NCI-H1694 (cell line): ENCODE measurements at places on chromosomes 5 and 9.

DNA sequence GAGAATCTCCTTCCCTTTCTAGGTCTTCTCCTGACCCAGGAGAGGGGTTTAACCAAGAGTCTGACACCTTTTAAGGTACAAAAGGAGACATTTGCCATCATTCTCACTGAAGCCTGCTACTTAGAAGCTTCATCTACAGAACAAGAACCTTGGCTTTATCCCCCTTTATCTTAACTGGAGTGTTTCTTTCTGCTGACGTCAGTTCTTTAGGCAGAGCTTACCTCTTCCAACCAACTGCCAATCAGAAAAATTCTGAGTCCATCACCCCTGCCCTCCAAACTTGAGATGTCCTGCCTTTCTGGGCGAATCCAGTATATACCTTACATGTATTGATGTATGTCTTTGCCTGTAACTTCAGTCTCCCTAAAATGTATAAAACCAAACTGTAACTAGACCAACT lies 37.2 kb downstream of the PLEKHG4B start:
- no peak for DNase-seq

- no peak for DNase-seq
These were observed 90.8 kb downstream of the LHX2 start for GRCh38 chr9:124102363-124102762.

GRCh38 chr5:128052780-128053179 lies 30.8 kb upstream of the SLC12A2 start:
- no peak for DNase-seq

DNA sequence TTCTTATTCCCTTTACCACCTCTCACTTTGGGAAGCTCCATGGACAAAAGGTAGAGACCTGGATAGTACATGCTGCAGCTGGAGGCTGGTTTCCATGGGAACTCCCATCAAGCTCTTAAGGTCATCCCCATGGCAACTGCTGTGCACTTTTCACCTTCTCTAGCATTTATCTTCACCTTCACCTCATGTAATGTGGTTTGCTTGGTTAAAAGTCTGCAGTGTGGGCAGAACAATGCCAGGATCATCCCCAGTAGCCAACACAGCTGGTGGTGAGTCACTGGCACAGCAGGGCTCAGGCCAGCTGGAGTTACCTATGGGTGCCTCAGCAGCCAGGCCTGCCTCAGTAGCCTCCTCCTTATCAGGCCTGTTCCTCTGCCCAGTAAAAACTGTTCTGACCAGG lies 210.5 kb downstream of the GRIA1 start:
- no peak for DNase-seq

DNA sequence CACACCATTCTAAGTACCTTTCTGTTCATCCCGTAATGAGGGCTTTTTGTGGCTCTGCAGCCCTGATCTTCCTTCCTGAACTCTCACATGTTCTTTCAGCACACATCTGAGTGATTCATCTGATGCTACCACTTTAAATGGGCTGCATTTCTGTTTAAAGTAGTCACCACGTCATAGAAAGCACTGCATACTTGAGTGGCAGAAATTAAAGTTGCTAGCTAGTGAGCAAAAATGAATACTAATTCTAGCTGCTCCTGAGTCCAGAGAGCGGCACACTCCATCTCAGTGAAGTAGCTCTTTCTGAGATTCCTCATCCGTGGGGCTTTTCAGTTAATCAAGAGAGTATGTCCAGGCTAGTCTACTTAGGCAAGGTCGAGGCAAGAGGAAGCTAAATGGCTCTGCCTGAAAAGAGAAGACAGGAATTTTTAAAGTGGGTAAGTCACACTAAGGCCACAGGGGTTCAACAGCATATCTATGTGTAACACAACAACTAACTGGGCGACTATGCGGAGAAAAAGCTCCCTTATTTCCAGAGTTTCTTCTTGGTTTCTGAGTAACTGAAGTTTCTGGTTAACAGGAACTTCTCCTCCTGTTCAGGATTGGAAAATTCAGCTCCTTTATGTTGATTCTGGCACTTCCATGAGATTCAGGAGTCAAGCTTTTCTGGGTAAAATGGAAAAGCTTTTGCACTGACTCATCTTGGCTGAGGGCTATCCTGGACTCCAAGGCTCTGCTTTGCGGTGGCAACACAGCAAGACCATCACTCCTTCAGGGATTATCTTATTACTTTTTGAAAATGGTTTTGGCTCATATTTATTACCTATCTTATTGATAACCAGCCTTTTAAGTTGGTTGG lies 109.5 kb downstream of the TAF11L14 start:
- no peak for DNase-seq

DNA sequence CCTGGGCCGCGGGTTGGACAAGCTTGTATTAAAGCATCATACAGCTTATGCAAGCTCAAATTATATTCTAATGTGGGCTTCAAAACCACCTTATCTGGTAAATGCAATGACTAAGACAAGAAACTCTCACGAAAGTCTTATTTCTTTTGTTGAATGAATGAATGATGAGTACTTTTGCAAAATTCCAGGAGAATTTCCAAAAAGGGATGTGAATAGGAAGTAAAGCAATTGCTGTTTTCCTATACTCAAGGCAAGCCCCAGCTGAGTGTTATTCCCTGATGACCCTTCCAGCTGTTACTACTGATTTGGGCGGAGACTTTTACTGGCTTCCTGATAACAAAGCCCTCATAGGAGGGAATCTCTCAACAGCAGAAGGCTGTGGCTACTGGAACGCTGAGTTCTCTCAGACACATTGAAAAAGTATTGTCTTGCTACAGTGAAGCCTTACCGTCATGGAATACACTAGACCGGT lies 162.8 kb downstream of the SREK1 start:
- no peak for DNase-seq

- no peak for DNase-seq
These were observed 96.3 kb downstream of the PCDH1 start for GRCh38 chr5:141781910-141782309.

DNA sequence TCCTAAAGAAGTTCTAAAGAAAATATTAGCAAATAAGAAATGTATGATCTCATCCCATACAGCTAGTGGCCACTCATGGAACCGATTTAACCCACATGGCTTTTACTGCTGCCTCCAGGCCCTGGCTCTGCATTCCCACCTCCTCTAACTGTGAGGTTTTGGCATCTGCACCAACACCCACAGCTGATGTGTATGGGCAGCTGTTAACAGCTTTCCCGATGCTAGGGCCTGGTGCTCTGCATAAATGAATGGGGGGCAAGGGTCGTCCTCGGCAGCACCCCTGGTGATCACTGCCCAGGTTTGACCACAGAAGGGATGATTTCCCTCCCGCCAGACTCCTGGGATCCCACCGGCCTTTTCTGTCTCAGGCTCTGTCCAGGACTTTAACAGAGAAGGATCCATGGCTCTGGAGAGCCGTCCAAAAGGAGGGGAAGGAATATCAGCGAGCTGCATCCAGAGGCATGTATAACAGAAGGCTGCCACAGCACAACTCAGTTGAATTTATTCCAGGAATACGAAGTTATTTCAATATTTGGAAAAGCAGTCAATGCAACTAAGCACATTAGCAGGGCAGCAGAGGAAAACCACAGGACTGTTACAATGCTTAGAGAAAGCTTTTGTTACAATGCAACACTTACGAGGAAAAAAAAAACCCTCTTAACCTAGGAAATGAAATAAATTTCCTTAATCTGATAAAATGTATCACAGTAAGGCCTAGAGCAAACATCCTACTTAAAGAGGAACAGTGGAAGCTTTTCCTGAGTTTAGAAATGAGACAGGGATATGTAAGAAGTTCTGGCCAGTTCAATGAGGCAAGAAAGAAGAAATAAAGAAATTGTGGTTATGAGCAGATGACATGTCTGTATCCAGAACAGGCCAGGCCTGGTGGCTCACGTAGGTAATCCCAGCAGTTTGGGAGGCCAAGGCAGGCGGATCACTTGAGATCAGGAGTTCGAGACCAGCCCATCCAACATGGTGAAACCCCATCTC lies 63.1 kb downstream of the NACC2 start:
- no peak for DNase-seq

DNA sequence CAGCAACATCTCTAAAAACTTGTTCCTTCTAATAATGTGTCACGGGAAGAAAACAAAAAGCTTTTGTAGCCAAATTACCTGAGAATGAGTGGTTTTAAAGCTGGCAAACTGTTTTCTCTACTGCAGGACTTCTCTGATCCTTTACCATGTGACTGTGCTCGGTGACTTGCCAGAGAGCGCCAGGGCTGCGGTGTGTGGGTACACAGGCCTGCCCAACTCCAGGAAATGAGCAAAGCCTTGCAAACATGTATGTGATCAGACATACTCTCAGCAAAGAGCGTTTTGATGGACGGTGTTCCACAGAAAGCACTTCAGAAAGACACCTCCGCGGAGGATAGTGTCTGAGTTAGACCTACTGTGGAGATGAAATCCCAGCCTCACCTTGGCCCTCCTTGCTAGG lies 157.3 kb downstream of the SPOCK1 start:
- no peak for DNase-seq

DNA sequence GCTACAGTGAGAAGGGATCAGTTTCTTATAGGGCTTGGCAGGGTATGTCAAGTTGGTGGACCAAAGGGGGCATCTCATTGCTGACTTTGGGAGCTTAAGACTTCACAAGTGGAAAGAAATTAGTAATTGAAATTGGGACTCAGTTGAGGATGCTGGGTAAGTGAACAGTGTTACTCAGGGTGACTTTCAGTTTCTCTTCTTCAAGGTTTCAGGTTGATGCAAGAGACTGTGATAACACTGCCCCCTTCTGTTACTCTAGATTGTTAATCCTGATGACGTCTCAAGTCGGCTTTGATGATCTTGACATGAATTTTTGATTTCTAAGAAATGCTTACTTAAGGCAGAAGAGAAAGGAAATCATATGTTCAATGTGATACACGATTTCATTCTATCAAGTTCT lies 21.3 kb downstream of the KCTD16 start:
- no peak for DNase-seq

- no peak for DNase-seq
These were observed 28.5 kb upstream of the SLC6A3 start for GRCh38 chr5:1473746-1474145.

DNA sequence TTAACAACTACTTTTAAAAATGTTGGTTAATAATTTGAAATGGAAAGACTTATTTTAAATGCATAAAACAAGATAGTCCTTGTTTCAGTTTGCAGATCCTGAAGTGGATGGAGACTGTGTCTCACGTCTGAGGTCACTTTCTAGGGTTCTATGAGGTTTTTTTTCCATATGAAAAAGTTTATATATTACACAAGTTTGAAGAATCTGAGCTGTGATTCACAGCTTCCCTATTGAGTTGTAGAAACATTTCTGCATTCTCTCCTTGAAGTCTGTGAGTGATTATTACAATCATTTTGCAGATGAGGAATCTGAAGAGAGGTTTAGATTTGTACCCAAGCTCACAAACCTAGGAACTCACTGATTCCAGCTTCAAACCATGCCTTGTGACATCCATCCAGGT lies 442.5 kb upstream of the KLF4 start:
- DNase-seq, result no peak

DNA sequence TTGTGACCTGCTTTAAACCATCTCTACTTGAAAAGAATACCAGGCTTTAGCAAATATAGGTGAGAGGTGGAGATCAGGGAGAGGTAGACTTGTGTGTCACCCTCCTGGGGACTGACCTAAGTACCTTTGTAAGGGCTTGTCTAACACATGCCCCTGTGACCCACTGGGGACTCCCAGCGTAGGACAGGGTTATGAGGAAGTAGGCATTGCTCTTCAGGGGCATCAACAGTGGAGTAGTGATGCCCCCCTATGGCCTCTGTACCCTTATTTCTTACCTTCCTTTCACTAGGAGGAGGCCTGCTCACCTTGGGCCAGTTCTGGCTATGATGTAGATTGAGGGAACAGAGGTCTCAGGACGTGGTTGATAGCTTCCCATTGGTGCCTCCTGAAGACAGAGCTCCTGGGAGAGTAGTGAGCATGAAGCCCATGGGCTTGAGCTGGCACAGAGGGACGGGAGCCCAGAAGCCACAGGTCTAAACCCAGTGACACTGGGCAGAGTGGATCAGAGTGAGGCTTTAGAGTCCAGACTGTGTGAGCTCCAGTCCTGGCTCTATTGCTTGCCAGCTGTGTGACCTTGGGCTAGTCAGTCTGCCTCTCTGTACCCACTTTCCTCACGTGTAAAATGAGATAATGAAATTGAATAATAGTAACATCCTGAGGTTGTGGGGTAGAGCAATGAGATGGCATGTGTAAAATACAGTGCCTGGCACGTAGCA lies 191.7 kb downstream of the AOPEP start:
- no peak for DNase-seq

- DNase-seq, result no peak
These were observed 57.2 kb downstream of the WDR70 start for GRCh38 chr5:37436146-37436934.

DNA sequence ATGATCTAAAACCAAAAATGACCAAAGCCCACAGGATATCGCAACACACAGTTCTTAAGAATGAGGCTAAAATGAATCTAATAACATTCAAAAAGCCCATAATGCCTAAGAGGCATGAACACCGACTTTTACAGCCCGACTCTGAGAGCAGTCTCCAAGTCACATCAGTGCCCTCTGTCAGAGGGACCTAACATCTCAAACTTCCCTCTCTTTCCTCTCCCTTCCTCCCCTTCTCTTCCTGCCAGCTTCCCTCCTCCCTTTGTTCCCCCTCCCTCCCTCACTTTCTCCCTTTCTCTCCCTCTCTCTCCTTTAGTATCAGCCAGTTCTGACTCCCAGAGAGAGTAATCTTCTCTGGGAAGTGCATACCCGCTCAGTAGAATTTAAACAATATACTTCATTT lies 154.4 kb downstream of the GLIS3 start:
- DNase-seq, result no peak

DNA sequence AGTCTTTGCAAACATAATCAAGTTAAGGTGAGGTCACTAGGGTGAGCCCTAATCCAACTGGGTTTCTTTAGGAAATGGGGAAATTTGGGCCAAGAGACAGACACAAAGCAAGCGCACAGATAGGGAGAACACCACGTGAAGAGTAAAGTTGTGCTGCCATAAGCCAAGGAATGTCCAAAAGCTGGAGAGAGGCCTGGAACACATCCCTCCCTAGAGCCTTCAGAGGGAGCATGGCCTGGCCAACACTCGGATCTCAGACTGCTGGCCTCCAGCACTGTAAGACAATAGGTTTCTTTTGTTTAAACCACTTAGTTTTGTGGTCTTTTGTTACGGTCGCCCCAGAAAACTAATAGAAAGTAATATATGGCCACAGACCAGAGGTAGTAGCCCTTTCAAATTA lies 8.1 kb upstream of the ROR2 start:
- no peak for DNase-seq

GRCh38 chr5:672329-673160 lies 20.6 kb downstream of the TPPP start:
- DNase-seq, result peak; percentile 87

DNA sequence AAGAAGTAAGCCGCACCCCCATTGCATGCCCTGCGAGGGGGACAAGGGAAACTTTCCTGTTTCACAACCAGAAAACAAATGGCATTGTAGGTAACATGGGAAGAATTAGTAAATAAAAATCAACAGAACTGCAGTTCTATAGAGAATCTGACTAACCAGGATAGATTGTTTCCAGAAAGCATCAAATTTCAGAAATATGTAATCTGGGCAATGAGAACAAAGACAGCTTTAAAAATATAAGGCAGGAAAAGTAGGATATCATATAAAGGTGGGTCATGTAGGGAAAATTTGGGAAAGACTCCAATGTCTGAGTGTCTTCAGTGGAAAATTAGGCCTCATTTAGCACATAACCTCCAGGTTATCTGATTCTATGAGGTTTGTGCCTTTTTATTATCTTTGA lies 58.3 kb upstream of the RANBP6 start:
- DNase-seq, result no peak

GRCh38 chr9:129381481-129381957 lies 203.5 kb upstream of the IER5L start:
- DNase-seq, result no peak

GRCh38 chr9:91371894-91372293 lies 10.2 kb upstream of the AUH start:
- DNase-seq, result no peak
